ENCODE measurements at places on chromosomes 3 and 15. TPM values are rescaled to one million over a fixed set of nuclear protein-coding genes. Genes with fewer than 3 reads are reported as not detected.

The SPRED1 gene
- 9.6 TPM for total RNA-seq

The KLHL25 gene
- 6.7 TPM for total RNA-seq

The PLA2G4E gene
- 0.03 TPM for total RNA-seq

The ITGA11 gene
- total RNA-seq = 7.5 TPM

The WNT5A gene
- total RNA-seq = 1.2 TPM

The FLNB gene
- total RNA-seq = 430 TPM

The C3orf62 gene
- 1.5 TPM for total RNA-seq

The KBTBD12 gene
- not detected for total RNA-seq

The IQCH gene
- total RNA-seq = 1.4 TPM

The KIF23 gene
- total RNA-seq = 79.7 TPM

The TNFAIP8L3 gene
- 34.7 TPM for total RNA-seq

The LTK gene
- total RNA-seq = 0.09 TPM

The HYAL1 gene
- 0.43 TPM for total RNA-seq

The EXD1 gene
- total RNA-seq = not detected

The FOXL2NB gene
- 0.63 TPM for total RNA-seq

The PRR20G gene
- 1.1 TPM for total RNA-seq

The ACY1 gene
- total RNA-seq = 26.4 TPM
